Central memory CD8-positive, alpha-beta T cell (primary cell): ENCODE measurements at places on chromosomes 11 and 22.

GRCh38 chr11:76281558-76281906, 75.2 kb upstream of the WNT11 start:
- DNase-seq, result no peak
- H3K27me3 ChIP-seq, result no peaks in the 10 kb centered on the region
- no peak overlapping the region for H3K4me3 ChIP-seq
- peaks cover 8% of the 10 kb centered on the region for H3K4me1 ChIP-seq
- H3K27ac ChIP-seq, result no peak overlapping the region

DNA sequence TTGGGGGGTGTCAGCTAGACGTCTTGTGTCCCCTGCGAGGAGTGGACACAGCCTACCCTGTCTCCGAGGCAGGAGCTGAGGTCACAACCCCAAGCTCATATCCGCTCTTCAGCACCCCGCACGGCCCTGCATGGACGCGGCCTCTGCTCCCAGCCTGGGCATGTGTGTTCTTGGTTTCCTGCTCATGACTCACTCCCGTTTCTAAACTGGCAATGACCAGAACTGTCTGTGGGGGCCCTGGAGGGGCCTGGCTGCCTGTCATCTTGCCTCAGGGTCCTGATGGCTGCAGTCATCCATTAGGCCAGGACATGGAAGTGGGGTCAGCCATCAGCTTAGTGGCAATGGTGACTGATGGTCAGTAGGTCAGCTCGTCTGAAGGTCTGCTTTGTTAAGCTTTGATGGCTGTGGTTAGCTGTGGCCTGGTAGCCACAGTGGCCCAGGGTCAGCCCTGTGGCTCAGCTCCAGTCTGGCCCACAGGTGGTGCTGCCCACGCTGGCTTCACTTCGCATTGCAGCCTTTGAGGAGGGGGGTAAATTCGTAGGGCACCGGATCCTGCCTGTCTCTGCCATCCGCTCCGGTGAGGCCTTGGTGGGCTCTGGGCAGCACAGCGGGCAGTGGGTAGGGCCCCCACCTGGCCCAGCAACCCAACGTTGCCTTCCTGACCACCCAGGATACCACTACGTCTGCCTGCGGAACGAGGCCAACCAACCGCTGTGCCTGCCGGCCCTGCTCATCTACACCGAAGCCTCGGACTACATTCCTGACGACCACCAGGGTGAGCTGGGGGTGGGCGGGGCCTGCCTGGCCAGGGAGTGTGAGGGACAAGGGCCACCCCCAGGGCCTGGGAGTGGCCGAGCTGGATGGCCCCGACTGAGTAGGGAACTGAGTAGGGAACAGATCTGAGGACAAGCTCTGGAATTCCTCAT, 12.0 kb downstream of the PLCB3 start:
- peaks cover 8% of the 10 kb centered on the region for H3K36me3 ChIP-seq
- H3K4me3 ChIP-seq, result no peak overlapping the region
- H3K4me1 ChIP-seq, result peaks cover 17% of the 10 kb centered on the region
- DNase-seq, result no peak
- no peak overlapping the region for H3K27ac ChIP-seq

- DNase-seq, result no peak
- peaks cover 22% of the 10 kb centered on the region for H3K27me3 ChIP-seq
- no peak overlapping the region for H3K4me3 ChIP-seq
- no peak overlapping the region for H3K27ac ChIP-seq
- H3K36me3 ChIP-seq, result no peaks in the 10 kb centered on the region
Observed at GRCh38 chr11:10317776-10318526, 13.1 kb downstream of the ADM start.

- H3K4me1 ChIP-seq, result peaks cover 30% of the 10 kb centered on the region
- DNase-seq, result no peak
- H3K36me3 ChIP-seq, result peaks cover 9% of the 10 kb centered on the region
- no peaks in the 10 kb centered on the region for H3K27me3 ChIP-seq
- peak overlapping the region; percentile 63 for H3K27ac ChIP-seq
Observed at GRCh38 chr11:73538381-73538872, 59.5 kb downstream of the FAM168A start.

DNA sequence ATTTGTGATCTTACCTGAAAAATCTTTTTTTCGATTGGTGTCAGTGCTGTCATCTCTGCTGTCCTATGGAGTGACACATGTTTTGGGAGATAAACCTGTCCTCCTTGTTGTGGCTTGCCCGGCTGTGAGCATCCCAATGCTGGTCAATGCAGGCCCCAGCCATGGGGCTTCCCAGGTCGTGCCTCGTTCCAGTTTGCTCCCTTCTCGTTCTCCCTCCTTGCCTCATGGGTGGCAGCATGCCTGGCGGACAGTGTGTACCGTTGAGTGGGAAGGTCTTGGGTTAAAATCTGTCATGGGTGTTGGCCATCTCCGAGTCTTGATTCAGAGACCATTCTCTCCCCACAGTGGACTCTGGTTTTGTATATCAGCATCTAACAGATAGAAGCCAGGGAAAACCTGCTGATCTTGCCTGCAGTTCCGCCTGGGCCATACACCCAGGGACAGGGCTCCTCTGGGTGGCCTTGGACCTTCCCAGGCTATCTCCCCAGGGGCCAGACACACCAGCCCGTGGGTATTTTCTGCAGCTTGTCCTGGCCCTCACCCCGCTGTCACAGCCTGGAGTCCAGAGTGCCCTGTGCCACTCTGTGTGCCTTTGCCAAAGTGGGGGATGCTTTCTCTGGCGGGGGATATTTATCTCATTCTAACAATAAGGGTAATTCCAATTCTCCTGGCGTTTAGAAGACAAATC, 208.1 kb downstream of the TBC1D22A start:
- no peak overlapping the region for H3K4me3 ChIP-seq
- peaks cover 44% of the 10 kb centered on the region for H3K4me1 ChIP-seq
- no peak for DNase-seq
- H3K36me3 ChIP-seq, result peaks cover 10% of the 10 kb centered on the region
- no peaks in the 10 kb centered on the region for H3K27me3 ChIP-seq

DNA sequence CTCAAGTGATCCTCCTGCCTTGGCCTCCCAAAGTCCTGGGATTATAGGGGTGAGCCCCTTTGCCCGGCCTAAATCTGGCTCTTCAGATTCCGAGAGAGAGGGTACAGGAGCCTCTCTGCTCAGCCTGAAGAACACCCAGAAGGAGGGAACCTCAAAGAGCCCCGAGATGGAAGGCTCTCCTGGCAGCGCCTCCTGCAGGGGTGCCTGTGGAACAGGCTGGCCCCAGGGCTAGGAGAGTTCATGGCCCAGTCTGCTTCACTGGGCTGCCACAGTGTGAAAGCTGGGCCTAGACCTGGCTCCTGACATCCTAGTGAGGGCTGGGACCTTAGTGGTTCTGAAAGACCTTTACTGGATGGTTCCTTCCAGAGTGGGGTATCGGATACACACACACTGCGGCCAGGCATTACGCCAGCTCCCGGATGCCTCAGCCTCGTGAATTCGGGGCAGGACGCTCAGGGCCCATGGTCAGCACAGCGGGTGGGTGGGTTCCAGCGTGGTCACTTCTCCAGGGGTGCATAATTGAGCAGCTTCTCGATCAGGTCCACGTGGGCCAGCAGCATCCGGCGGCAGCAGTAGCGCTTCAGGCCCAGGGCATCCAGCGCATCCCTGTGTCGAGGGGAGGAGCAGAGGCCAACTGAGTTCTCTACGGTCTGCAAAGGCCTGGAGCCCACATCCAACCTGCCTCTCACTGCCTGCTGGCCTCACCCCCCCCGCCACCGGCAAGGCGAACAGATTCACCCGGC, 2.3 kb downstream of the POLR2L start:
- H3K36me3 ChIP-seq, result peaks cover 12% of the 10 kb centered on the region
- no peaks in the 10 kb centered on the region for H3K27me3 ChIP-seq
- peaks cover 11% of the 10 kb centered on the region for H3K4me1 ChIP-seq
- H3K4me3 ChIP-seq, result peak overlapping the region; percentile 75
- no peak for DNase-seq

- H3K27ac ChIP-seq, result no peak overlapping the region
- DNase-seq, result no peak
- no peaks in the 10 kb centered on the region for H3K4me1 ChIP-seq
Observed at GRCh38 chr11:21614961-21615360, 577.9 kb upstream of the ANO5 start.

DNA sequence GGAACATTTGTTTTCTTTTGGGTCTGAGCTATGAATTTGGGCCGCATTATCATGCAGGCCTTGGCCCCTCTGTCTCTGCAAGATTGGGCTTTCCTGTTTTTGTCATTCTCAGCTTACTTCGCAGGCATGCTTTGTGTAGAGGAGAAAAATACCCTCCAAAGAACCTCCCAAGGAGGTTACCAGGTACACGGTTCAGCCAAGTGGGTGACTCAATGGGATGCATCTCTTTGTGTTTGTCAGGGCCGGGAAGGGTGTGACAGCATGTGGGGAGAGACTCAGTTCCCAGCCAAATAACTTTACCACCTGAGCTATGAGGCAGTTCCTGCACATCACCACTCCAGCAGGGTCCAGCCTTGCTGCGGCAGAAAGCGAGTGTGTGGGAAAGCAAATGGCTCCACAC, 47.8 kb upstream of the CLDN5 start:
- H3K4me3 ChIP-seq, result no peak overlapping the region
- H3K27me3 ChIP-seq, result peaks cover 29% of the 10 kb centered on the region
- H3K27ac ChIP-seq, result no peak overlapping the region
- peaks cover 5% of the 10 kb centered on the region for H3K4me1 ChIP-seq
- H3K36me3 ChIP-seq, result peaks cover 3% of the 10 kb centered on the region

- H3K4me3 ChIP-seq, result no peak overlapping the region
- H3K36me3 ChIP-seq, result no peaks in the 10 kb centered on the region
- no peaks in the 10 kb centered on the region for H3K27me3 ChIP-seq
- H3K27ac ChIP-seq, result no peak overlapping the region
- no peaks in the 10 kb centered on the region for H3K4me1 ChIP-seq
Observed at GRCh38 chr11:132590554-132590953, 941.7 kb downstream of the OPCML start.

DNA sequence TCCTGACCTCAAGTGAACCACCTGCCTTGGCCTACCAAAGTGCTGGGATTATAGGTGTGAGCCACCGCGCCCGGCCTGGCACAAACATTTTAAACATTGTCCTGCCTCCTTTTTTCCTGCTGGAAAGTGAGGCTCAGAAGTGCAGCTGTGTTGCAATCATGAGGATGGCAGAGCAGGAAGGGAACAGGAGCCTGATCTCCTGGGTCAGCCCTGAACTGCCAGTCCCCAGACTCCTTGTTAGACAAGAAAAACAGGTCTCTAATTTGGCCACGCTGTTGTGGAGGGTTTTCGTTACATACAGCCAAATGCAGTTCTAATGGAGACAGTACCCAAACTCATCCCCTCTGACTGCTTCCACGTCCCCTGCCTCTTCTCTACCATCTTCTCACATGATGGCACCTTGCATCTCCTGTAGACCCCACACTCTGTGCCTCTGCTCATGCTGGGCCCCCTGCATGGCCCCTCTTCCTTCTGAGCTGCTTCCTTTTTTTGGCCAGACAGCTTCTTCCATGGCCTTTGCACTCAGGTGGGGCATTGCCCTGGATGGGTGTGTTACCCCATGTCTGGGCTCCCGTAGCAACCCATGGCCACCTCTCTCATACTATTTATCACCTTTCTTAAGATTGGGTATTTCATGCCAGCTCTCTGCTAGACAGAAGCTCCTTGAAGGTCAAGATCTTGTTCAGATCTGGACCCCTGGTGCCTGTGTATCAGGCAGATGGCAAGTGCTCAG, 227.1 kb downstream of the CEP164 start:
- H3K4me1 ChIP-seq, result no peaks in the 10 kb centered on the region
- H3K27me3 ChIP-seq, result peaks cover 83% of the 10 kb centered on the region
- DNase-seq, result no peak
- no peak overlapping the region for H3K27ac ChIP-seq
- H3K36me3 ChIP-seq, result no peaks in the 10 kb centered on the region

GRCh38 chr11:95674657-95675358, 114.8 kb downstream of the FAM76B start:
- no peaks in the 10 kb centered on the region for H3K4me1 ChIP-seq
- DNase-seq, result no peak
- peaks cover 14% of the 10 kb centered on the region for H3K27me3 ChIP-seq

DNA sequence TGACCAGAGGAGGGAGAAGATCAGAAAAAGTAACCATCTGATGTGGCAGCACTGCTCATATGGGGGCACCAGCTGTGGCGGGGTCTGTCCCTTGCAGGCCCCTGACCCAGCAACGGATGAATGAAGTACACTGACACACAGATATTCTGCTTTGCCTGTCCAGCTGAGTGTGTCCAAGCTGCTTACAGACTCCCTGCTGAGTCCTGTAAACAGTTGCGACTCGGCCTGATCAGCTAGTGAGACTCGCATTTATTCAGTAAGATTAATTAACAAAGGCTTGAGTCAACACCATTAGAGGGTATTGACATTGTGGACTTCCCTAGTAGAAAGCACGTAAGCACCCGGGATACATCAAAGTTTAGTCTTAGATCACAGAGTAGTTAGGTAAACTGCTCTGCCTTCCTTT, 15.3 kb upstream of the OR10D3 start:
- no peak for DNase-seq
- no peak overlapping the region for H3K27ac ChIP-seq
- no peaks in the 10 kb centered on the region for H3K4me1 ChIP-seq
- H3K27me3 ChIP-seq, result peaks cover 22% of the 10 kb centered on the region
- no peak overlapping the region for H3K4me3 ChIP-seq

DNA sequence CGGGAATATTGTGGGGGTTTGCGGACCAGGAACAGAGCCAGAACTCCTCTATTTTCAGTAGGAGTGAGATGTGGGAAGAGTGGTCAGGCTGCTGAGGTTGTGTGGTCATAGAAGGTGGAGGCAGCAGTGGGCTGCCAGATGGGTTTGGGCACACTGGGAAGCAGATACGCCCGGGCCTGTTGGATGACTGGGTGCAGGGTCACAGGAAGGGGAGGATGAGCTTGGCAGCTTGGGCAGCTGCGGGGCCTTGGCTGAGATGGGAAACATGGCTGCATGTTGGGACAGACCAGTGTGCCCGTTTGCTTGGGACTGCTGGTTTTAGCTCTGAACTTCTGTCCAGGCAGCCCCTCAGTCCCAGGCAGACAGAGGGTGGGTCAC, 11.4 kb downstream of the SHANK3 start:
- no peaks in the 10 kb centered on the region for H3K27me3 ChIP-seq
- H3K4me1 ChIP-seq, result no peaks in the 10 kb centered on the region
- H3K27ac ChIP-seq, result no peak overlapping the region
- no peaks in the 10 kb centered on the region for H3K36me3 ChIP-seq
- no peak overlapping the region for H3K4me3 ChIP-seq
- DNase-seq, result no peak

DNA sequence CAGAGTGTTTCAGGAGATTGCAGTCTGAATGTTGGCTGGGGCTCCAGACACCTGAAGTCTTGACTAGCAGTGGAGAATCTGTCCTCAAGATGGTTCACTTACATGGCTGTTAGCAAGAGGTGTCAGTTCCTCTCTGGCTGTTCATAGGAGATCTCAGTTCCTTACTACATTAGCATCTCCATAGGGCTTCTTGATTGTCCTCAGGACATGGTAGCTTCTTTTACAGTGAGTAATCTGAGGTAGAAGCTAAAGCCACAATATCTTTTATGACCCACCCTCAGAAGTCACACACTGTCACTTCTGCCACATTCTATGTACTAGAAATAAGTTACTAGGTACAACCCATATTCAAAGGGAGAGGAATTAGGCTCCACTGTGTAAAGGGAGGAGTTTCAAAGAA, 10.5 kb upstream of the PATL1 start:
- no peaks in the 10 kb centered on the region for H3K4me1 ChIP-seq
- no peak overlapping the region for H3K27ac ChIP-seq
- no peaks in the 10 kb centered on the region for H3K36me3 ChIP-seq

- no peak for DNase-seq
- H3K4me3 ChIP-seq, result peak within 1 kb of the TSS; percentile 23
- peaks cover 88% of the 10 kb centered on the region for H3K27me3 ChIP-seq
- peaks cover 12% of the 10 kb centered on the region for H3K4me1 ChIP-seq
- H3K27ac ChIP-seq, result no peak within 1 kb of the TSS
- H3K36me3 ChIP-seq, result no peaks in the 10 kb centered on the region
Observed at GRCh38 chr11:20668844-20669819, at the start of gene NELL1. Gene NELL1, plus strand, starts transcription at chr11:20669586.
